ENCODE measurements at places on chromosomes 6 and 20. TPM values are rescaled to one million over a fixed set of nuclear protein-coding genes. Genes with fewer than 3 reads are reported as not detected.

SLC35D3 gene
- 1.4 TPM for total RNA-seq

ID1 gene
- 87.7 TPM for total RNA-seq

RBM39 gene
- total RNA-seq = 367 TPM

SPATS1 gene
- total RNA-seq = 1.2 TPM

SMOC2 gene
- total RNA-seq = 9.2 TPM

ULBP1 gene
- 0.23 TPM for total RNA-seq

TCP11 gene
- total RNA-seq = 0.23 TPM

POLR1H gene
- 14.1 TPM for total RNA-seq

LPA gene
- 7.6 TPM for total RNA-seq

ADAM33 gene
- total RNA-seq = 2.5 TPM

ADGRF4 gene
- total RNA-seq = not detected

OGFR gene
- total RNA-seq = 20.5 TPM

COQ3 gene
- 9.9 TPM for total RNA-seq

HACE1 gene
- 47.7 TPM for total RNA-seq

NKX2-2 gene
- 3.5 TPM for total RNA-seq

ADGB gene
- total RNA-seq = 2.5 TPM

NELFCD gene
- total RNA-seq = 50.7 TPM

COL9A1 gene
- 10.8 TPM for total RNA-seq

OSTM1 gene
- 59.1 TPM for total RNA-seq

B3GAT2 gene
- total RNA-seq = 55.1 TPM

SNX9 gene
- 15.5 TPM for total RNA-seq

ARMC12 gene
- total RNA-seq = not detected

TRAM2 gene
- 2.8 TPM for total RNA-seq

PBOV1 gene
- not detected for total RNA-seq

PACSIN1 gene
- 13.6 TPM for total RNA-seq

PCK1 gene
- not detected for total RNA-seq

BPIFB1 gene
- not detected for total RNA-seq

RIPPLY2 gene
- 7.8 TPM for total RNA-seq

BTN1A1 gene
- not detected for total RNA-seq

TMC2 gene
- 3.5 TPM for total RNA-seq

CGA gene
- not detected for total RNA-seq

OTOR gene
- not detected for total RNA-seq

NFATC2 gene
- total RNA-seq = 0.69 TPM

SEL1L2 gene
- 0.23 TPM for total RNA-seq

ECT2L gene
- 1.2 TPM for total RNA-seq

OLIG3 gene
- total RNA-seq = 0.23 TPM

SLA2 gene
- total RNA-seq = not detected

ADGRG6 gene
- 9.9 TPM for total RNA-seq

EPB41L1 gene
- 133 TPM for total RNA-seq

All from diencephalon (tissue), 1 donor.